HFFc6 (cell line): ENCODE measurements at places on chromosomes 6 and 20. TPM values are rescaled to one million over a fixed set of nuclear protein-coding genes. Genes with fewer than 3 reads are reported as not detected.

The ZFP57 gene
- total RNA-seq, result not detected in 3 replicates

The EBF4 gene
- not detected in 3 replicates for total RNA-seq

The PDE10A gene
- total RNA-seq, result 0.17 to 1.2 TPM (median 0.29 TPM) in 3 replicates

The PKIG gene
- total RNA-seq, result 36.3 to 54.6 TPM (median 47.5 TPM) in 3 replicates

GRCh38 chr20:60486315-60486714 is 528.1 kb downstream of the CDH26 start:
- H3K36me3 ChIP-seq, result no peaks in the 10 kb centered on the region
- no peaks in the 10 kb centered on the region for H3K4me1 ChIP-seq
- no peak for DNase-seq
- H3K27ac ChIP-seq, result no peak overlapping the region

- DNase-seq, result peak; percentile 20
- no peaks in the 10 kb centered on the region; the same call in 1 of the 2 replicates for H3K4me1 ChIP-seq
- H3K27ac ChIP-seq, result peak overlapping the region; percentile 40
- H3K4me3 ChIP-seq, result no peak overlapping the region
- H3K27me3 ChIP-seq, result peaks cover 9% of the 10 kb centered on the region
Observed at GRCh38 chr20:34083137-34083536, 28.9 kb downstream of the EIF2S2 start.

DNA sequence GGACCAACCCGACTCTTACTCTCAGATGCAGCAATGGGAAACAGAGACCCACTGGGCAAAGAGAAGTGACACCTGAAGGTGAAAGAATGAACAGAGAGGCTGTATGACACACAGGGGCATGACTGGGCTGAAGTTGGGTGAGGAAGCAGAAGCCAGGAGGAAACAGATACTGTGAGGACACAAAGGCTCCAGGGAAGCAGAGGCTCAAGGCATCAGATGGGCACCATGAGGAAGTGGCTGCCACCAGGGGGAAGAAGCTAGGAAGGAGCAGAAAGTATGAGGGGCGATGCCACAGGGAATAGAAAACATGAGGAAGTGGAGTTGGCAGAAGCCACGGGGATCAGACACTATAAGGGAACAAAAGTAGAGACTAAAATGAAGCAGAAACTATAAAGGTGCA is 30.9 kb upstream of the OCSTAMP start:
- H3K27me3 ChIP-seq, result peaks cover 5% of the 10 kb centered on the region; the same call in 1 of the 2 replicates
- H3K27ac ChIP-seq, result no peak overlapping the region
- no peak overlapping the region for H3K4me3 ChIP-seq

DNA sequence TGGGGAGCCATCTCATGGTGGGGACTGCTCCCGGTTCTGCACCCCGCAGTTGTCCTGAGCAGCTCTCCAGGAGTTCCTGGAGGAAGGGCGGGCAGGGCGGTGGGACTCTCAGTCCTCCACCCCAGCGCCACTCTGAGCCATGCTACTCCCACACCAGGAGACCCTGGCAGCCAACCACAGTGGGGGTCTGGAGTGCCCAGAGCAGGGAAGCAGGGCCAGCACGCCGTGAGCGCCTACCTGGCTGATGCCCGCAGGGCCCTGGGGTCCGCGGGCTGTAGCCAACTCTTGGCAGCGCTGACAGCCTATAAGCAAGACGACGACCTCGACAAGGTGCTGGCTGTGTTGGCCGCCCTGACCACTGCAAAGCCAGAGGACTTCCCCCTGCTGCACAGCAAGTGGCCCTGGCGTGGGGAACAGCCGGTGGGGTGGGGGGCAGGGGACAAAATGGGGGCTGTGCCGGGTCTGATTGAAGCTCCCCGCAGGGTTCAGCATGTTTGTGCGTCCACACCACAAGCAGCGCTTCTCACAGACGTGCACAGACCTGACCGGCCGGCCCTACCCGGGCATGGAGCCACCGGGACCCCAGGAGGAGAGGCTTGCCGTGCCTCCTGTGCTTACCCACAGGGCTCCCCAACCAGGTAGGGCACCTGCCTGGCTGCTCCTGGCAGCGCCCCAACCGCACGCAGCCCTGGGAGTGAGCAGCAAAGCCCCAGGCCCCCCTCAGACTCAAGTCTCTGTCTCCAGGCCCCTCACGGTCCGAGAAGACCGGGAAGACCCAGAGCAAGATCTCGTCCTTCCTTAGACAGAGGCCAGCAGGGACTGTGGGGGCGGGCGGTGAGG is 1.6 kb upstream of the TNFRSF6B start:
- H3K36me3 ChIP-seq, result no peaks in the 10 kb centered on the region; the same call in 1 of the 2 replicates
- H3K27ac ChIP-seq, result no peak overlapping the region
- H3K27me3 ChIP-seq, result peaks cover 46% of the 10 kb centered on the region
- no peak for DNase-seq

DNA sequence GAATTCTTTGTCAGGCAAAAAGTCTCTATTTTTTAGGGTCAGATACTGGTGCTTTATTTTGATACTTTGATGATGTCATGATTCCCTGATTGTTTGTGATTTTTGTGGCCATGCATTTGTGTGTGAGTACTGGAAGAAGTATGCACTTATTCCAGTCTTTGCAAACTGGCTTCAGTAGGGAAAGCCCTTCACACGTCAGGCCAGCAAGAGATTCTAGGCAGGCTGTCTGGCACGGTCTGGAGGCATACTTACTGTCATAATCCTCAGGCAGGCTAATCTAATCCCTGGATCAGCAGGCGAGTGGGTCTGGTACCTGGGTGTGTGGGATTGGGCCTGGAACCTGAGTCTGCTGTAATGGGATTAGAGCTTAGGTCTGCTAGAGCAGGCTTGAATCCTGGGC is 391.8 kb upstream of the MMS22L start:
- DNase-seq, result no peak
- H3K36me3 ChIP-seq, result no peaks in the 10 kb centered on the region
- no peak overlapping the region for H3K27ac ChIP-seq
- H3K27me3 ChIP-seq, result no peaks in the 10 kb centered on the region
- H3K4me1 ChIP-seq, result no peaks in the 10 kb centered on the region
- no peak overlapping the region for H3K4me3 ChIP-seq
